ENCODE measurements at places on chromosomes 4 and X.

DNA sequence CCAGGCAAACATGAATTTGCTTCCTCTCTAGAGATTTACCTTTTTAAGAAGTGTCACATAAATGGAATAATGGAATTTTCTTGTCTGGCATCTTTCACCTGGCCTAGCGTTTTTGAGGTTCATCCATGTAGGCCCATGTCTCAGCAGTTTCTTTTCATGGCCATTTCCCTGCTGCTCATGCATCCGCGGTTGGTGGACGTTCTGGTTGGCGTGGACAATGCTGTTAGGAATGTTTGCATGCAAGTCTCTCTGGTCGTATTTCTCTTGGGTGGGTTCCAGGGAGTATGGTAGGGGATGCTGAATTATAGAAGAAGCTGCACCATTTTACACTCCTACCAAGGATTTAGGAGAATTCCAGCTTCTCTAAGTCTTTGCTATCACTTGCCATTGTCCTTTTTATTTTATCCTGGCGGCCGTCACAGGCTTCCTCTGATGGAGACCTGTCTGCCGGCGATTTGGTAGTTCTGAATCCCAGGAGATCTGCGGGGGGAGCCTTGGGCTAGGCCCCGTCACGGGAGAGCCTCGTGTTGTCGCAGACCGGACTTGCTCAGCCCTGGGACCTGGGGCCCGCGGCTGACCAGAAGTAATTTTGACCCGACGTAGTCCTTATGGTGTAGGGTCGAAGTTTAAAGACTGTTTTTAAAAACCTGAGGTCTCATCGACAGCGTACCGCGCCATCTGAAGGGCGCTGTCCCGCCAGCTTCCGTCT lies 56.9 kb upstream of the TADA2B start:
- DNase-seq = no peak

DNA sequence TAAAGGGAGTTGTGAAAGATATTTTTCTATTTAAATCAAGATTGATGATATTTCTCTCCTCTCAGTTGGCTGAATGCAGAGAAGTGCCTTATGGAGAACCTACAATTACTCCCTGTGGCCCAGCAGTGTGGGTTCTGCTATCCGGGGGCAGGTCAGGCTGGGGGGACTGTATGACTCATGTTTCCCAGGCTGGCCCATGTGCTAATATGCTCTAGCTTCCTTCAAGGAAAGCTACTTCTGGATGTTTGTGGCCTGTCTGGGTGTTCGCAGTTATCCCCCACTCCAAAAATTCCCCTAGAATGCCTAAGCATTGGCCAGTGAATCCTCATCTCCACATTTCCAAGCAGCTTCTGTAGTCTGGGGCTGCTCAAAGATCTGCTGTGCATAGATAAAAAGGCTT lies 58.9 kb upstream of the SPP1 start:
- DNase-seq = no peak

GRCh38 chrX:47687263-47687662 lies 28.3 kb upstream of the UXT start:
- no peak for DNase-seq

GRCh38 chr4:118962540-118962939 lies 73.9 kb downstream of the SYNPO2 start:
- no peak for DNase-seq

- DNase-seq = no peak
These were observed 16.7 kb downstream of the IRF2 start for GRCh38 chr4:184457535-184458249.

DNA sequence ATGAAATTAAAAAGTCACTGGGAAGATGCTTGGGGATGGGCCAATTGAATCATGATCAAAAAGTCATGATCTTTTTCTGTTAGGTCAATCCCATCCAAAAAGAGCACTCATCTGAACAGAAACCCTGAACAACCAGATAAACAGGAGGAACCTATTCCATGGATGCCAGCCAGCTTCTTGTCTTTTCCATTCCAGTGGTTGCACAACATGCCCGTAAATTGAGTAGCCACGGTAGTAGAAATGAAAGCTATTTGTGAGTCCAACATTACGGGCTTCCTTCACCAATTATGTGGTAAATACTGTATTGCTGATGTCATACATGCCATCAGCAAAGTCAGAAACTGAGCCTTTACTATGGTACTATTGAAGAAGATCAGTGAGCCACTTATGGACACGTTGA lies 982.4 kb upstream of the HS3ST1 start:
- DNase-seq = no peak

- DNase-seq = no peak
These were observed 17.7 kb upstream of the GPR34 start for GRCh38 chrX:41671082-41671481.

GRCh38 chr4:104418286-104418685 lies 76.4 kb downstream of the CXXC4 start:
- DNase-seq = no peak

GRCh38 chrX:64885850-64886249 lies 90.4 kb downstream of the ZC4H2 start:
- no peak for DNase-seq

- DNase-seq = no peak
These were observed 11.3 kb downstream of the AREG start for GRCh38 chr4:74456056-74456744.

- DNase-seq = no peak
These were observed 17.8 kb upstream of the CPEB2 start for GRCh38 chr4:14984448-14984847.

- no peak for DNase-seq
These were observed 79.6 kb upstream of the LRPAP1 start for GRCh38 chr4:3611778-3612177.

GRCh38 chrX:138723301-138723700 lies 11.8 kb upstream of the FGF13 start:
- no peak for DNase-seq

- DNase-seq = no peak
These were observed 21.3 kb upstream of the OPHN1 start for GRCh38 chrX:68454476-68455150.

DNA sequence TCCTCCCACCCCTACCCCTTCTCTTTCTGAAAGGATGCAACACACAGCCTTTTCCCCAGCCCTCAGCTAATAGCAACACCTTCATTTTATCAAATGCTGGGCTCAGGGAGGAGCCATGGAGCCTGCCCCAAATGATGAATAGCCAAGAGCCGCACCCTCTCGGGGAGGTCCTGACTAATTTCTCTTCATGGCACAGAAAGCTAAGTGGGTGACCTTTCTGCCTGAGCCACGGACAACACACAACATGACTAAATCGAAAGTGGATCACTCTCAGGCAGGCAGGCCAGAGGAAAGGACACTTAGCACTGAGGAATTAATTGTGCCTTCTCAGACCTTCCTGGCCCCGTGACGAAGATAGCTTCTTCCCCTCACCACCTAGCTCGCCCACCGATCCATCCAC lies 165.1 kb upstream of the RAI2 start:
- no peak for DNase-seq

DNA sequence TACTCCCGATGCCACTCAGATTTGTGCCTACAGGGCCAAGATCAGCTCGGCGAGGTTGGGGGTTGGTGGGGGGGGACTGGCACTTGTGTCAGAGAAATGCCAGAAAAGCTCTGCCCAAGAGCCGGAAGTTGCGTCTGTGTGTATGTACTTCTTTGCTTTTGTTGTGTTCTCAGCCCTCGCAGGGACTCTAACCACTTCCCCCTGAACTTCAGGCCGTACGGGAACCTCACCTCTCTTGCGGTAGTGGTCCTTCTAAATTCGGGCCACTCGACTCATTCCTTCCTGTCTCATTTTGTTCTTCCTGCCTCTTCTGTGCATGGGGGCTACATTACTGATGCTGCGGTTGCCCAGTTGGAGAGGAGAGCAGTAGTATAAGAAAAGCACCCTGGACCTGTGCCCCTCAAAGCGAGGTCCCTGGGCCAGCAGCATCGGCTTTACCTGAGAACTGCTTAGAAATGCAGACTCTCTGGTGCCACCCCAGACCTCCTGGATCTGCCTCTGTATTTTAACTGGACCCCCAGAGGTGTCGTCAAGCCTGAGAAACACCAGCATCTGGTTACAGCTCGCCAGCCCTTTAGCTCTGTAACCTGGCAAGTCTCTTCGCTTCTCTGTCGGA lies 146.3 kb upstream of the RPS6KA3 start:
- no peak for DNase-seq

DNA sequence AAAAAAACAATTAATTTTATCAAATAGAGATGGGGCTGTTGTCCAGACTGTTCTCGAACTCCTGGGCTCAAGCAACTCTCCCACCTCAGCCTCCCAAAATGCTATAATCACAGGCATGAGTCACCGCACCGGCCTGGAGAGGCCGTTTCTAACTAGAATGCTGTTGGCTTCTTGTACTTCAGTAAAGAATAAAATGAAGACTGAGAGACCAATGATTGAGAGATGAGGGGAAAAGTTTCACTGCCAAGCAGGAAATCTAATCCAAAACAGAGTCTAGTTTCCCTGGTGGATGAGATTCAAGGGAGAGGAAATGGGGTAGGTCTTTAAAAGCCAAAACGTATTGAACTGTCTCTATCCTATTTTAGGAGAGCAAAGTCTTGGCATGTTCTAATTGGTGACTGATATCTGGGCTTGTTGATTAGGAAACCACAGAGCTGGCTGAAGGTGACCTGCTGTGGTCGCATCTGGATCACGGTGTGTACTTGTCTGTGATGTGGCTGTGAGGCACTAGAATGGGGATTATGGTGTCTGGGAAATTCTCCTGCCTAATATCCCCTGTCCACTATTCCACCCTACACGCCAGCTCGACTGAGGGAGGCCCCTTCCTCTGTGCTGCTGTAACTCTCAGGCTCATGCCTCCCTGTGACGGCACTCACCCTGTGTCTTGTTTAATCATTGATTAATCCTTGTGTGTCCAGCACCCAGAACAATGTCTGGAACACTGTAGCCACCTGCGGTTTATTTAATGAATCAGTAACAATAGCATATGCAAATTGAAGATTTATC lies 15.0 kb upstream of the TRIM2 start:
- no peak for DNase-seq

GRCh38 chr4:46594661-46595060 lies 204.7 kb upstream of the GABRA2 start:
- DNase-seq = no peak

- no peak for DNase-seq
These were observed 754.3 kb upstream of the TENM3 start for GRCh38 chr4:181488926-181489325.

GRCh38 chr4:75678965-75679364 lies 5.8 kb upstream of the G3BP2 start:
- DNase-seq = no peak
